M059J (cell line): ENCODE measurements at places on chromosomes 16 and 17. TPM values are rescaled to one million over a fixed set of nuclear protein-coding genes. Genes with fewer than 3 reads are reported as not detected.

CTRB2 gene
- not detected in 2 replicates for total RNA-seq

CPHXL gene
- not detected in 2 replicates for total RNA-seq

KRT24 gene
- not detected in 2 replicates for total RNA-seq

HSD17B1 gene
- total RNA-seq: 0.54 TPM in 1 of 2 replicates, not detected in the other

FLYWCH1 gene
- total RNA-seq: 27.0 and 34.0 TPM in 2 replicates

RTN4RL1 gene
- 0.12 and 0.67 TPM in 2 replicates for total RNA-seq

ABCA8 gene
- not detected in 2 replicates for total RNA-seq

PRR15L gene
- not detected in 2 replicates for total RNA-seq

PRAC1 gene
- total RNA-seq: not detected in 2 replicates
